ENCODE measurements at places on chromosomes 1 and 21.

- no peak for DNase-seq
These were observed 51.6 kb downstream of the DSCAM start for GRCh38 chr21:40795313-40795712.

DNA sequence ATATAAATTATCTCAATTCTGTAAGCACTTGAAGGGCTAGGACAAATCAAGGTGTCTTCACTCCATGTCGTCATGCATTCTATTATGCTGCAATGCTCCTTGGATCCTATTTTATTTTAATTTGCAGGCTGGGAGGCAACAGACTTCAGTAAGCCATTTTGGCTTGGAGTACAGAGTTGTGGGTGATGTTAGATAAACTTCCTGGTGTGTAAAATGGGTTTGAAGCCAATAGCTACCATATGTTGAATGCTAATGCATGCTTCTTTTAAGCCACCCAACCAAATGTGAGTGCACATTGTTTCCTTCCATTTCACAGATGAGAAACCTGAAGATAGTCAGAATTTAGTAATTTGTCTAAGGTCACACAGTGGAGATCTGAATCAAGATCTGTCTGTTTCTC, 482.8 kb downstream of the DISC1 start:
- no peak for DNase-seq

DNA sequence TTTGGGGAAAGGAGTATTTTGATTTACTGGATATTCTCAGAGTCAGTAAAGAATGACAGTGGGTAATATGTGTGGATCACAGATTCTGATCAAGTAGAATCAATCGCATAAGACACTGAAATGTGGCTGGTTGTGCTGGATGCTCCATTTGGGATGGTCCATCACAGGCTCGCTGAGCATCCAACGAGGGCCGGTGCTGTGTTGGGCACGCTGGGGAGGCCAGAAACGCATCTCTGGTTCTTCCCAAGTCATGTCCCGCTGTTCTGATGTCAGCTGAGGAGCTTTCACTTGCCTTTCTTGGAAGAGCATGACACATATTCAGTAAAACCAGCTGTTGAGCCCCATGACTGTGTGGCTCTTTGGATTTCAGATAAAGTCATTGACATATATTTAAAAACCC, 72.0 kb downstream of the UMODL1 start:
- DNase-seq: no peak

DNA sequence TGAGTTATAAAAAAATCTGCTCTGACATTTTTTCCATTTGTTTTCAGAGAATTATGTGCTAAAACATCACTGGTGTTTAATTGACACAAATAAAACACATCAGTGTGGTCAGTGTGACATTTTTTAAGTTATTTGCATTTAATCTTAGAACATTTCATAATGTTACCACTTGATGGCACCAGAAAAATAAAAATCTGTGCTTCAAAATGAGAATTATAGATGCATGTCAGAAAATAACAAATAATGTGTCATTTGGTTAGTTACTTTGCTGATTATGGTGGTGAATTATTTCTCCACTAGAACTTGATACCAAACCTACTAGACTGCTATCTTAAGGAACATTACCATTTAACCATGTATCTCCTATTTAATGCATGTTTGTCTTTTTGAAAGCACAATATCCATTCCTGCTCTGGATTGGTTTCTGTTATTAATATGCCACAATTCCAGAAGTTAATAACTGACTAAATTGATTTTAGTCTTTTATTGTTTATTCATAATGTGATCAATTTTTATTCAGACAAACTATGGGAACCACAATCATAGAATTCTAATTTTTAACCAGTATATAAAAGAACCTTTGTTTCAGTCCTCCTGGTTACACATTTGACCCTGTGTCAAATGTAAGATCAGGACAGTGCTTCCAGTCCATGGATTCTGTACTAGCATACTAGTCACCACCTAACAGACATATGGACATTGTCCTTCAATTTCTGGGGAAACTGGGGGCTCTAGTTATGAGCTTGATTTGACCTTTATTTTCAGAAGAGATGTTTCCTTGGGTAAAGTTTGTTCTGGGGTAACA, 81.0 kb downstream of the RPS6KC1 start:
- no peak for DNase-seq

DNA sequence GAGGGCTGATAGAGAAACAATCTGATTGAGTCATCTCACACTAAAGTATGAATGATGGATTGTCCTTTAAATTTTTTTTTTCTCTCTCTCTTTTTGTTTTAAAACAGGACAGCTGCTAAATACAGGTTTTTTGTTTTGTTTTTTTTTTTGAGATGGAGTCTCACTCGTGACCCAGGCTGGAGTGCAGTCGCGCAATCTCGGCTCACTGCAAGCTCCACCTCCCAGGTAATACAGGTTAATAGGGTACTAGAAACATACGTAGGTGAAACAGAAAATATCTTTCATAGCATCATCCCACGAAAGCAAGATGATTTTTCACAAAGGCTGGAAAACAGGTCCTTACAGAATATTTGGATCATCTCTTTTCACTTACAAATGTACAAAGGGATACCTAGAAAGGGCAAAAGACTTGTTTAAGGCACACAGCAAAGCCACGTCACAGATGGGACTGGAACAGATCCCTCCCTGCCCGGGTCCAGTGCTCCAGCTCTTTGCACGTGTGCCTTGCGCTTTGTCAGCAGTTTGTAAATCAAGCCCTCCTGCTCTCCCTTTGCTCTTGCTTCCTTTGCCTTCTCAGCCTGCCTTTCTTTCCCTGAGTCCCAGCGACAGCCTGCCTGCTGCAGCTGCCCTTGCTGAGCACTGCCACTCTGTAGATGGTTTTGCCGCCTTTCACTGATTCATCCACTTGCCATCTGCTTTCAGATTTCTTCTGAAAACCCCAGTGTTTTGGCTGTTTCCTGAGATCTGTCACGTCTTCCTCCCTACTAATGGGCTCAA, 171.3 kb upstream of the BEND5 start:
- no peak for DNase-seq

- no peak for DNase-seq
These were observed 21.7 kb upstream of the RGS16 start for GRCh38 chr1:182625719-182626504.

DNA sequence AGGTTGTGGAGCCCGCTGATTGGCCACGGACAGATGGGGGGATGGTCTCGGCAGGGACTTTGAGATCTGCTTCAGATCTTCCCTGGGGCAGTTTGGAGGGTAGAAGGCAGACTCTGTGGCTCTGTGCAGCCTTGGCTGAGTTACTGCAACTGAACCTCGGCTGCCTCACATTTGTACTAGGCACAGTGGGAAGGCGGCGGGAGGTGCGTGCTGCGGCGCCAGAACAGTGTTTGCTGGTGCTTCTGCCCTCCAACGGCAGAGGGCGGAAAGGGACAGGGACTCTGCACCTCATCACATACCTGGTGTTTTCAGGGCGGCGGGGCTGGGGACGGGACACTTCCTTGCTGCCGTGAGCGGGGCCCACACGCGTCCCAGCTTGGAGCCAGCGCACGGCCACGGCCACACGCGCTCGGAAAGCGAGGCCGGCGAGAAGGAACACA, 26.2 kb downstream of the SLC66A1 start:
- no peak for DNase-seq

- DNase-seq: no peak
These were observed 81.1 kb upstream of the ST6GALNAC5 start for GRCh38 chr1:76786222-76786621.

Data from activated effector memory CD4-positive, alpha-beta T cell treated with Interleukin-2 at 50 U/mL for 16 hours (primary cell).